Activated CD4-positive, alpha-beta T cell treated with anti-CD3 and anti-CD28 coated beads, Interleukin-2, amount 50 U/mL, for 48 hours (primary cell): ENCODE measurements at places on chromosomes 13 and 19.

GRCh38 chr13:70856711-70857110 lies 748.5 kb upstream of the KLHL1 start:
- DNase-seq = no peak

- peak; percentile 41 for DNase-seq
Observed at GRCh38 chr13:23159205-23159759, 21.5 kb upstream of the SGCG start.

- no peak for DNase-seq
Observed at GRCh38 chr13:29008296-29008695, 188.2 kb downstream of the MTUS2 start.

- no peak for DNase-seq
Observed at GRCh38 chr13:25046985-25047511, 48.9 kb upstream of the PABPC3 start.

DNA sequence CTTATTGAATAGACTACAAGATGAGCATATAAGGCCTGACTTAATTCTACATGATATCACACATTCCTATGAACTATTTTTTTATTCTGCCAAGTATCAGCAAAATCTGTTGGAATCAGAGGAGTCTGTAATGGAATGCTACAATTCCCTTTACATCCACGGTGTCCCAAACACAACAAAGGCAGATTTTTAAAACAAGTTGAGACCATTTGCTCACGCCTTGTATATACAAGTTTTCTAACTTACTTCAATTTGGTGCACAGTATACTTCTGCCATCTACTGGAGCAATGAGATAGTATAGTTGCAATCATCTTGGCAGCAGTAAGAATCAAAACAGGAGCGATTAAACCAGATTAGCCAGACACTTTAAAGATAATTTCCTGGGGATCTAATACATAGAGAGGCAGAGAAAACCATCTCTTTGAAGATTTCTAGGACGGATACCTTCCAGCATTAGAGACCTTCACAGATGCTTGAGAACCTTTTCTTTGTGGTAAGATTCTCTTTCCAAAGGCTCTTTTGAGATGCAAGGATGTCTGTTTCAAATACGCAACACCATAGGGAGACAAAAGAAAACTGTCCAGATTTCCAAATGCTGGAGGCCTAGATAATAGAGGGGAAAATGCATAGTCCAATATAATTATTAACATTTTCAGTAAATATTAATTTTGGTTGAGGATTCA lies 302.0 kb upstream of the MIR17HG start:
- DNase-seq = no peak

- no peak for DNase-seq
Observed at GRCh38 chr19:28185646-28186045, 1027.3 kb downstream of the UQCRFS1 start.

- DNase-seq = no peak
Observed at GRCh38 chr13:55566334-55566733, 1574.4 kb upstream of the PRR20A start.

DNA sequence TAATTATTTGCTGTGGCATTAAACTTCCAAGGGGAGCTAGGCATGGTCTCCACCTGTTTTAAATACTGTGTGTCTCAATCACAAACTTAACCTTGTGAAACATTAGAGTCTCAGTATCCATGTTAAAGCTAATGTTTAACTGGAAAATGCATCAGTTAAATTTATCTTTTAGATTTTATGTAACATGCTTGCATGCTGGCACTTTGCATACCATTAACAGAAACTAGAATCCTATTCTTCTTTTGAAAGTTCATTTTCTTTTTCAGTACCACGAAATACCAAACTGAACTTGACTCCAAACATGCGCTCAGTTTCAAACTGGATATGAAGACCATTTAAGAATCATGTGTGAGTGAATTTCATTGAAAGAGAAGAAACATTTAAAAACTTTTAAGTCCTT lies 328.9 kb upstream of the SLC10A2 start:
- no peak for DNase-seq

DNA sequence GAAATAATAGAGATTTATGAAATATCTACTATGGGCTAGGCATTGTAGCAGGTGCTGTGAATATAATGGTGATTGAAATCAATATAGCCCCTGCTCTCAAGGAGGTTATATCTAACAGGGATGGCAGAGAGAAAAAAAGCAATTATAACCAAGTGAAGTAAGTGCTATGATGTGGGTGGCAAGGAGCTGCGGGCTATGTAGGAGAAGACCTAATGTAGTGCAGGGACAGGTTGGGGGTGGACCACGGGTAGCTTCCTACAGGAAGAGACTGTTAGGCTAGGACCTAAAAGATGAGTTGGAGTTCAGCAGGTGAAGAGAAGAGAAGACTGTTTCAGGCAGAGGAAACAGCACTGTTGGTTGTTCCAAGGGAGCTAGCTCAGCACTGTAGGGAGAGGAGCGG lies 311.0 kb downstream of the KCNRG start:
- DNase-seq = no peak

GRCh38 chr13:23752111-23753001 lies 136.8 kb downstream of the MIPEP start:
- no peak for DNase-seq

- DNase-seq = no peak
Observed at GRCh38 chr13:75371203-75371602, 110.8 kb downstream of the TBC1D4 start.

DNA sequence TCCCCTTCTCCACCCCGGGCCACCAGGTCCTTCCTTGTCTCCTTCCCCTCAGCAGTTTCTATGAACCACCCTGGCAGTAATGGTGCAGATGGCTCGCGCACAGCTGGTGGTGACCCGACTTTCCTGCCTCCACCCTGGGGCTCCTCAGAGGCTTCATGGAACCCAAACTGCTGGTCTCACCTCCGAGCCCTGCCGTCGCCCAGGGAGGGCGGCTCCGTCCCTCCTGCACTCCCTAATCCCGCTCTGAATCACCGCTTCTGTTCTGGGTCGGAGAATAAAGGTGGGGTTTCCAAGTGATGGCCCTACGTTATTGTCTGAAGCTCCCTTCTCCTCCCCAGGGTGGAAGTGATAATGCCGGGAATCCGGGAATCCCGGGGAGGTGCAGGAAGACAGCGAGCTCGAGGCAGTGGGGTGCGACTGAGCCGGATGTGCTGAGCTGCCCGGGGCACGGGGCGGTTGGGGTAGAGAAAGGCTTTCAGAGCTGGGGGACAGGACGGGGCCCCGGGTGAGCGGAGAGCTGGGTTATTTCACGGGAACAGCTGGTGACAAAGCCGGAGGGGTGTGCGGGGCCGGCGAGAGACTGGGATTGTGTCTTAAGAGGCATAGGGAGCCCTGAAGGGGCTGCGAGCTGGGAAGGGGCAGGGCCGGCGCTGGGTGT lies 711 bp downstream of the FUT2 start:
- DNase-seq = no peak

- no peak for DNase-seq
Observed at GRCh38 chr19:5935473-5936291, 21.6 kb downstream of the CAPS start.

- peak; percentile 23 for DNase-seq
Observed at GRCh38 chr13:48066310-48066989, 28.5 kb downstream of the MED4 start.

- no peak for DNase-seq
Observed at GRCh38 chr19:40599331-40599901, 1.8 kb upstream of the LTBP4 start.

GRCh38 chr13:35810321-35810720 lies 320.9 kb downstream of the DCLK1 start:
- no peak for DNase-seq

DNA sequence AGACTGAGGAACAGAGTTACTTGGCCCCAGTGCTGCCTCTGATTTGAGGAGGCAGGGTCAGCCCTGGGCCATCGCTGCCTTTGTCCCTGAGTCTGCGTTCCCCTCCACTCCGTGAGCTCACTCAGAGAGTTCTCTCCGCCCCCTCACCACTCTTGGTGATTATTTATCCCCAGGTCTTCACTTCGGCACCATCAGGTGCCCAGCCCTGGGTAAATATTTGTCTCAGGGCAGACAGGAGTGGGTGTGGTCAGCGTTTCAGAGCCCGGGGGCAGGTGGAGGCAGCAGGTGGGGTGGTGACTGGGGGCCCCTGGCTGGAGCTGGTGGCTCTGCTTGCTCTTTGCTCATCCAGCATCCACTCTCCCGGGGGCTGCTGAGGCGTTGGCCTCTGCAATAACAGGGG lies 20.6 kb downstream of the PPP1R37 start:
- DNase-seq = no peak

GRCh38 chr13:96020155-96020575 lies 33.0 kb downstream of the UGGT2 start:
- no peak for DNase-seq

GRCh38 chr19:12833738-12834565 lies 427 bp downstream of the RTBDN start:
- peak; percentile 49 for DNase-seq

GRCh38 chr13:35947315-35947714 lies 183.9 kb downstream of the DCLK1 start:
- no peak for DNase-seq

GRCh38 chr13:77730572-77730971 lies 33.1 kb downstream of the SLAIN1 start:
- DNase-seq = no peak

- no peak for DNase-seq
Observed at GRCh38 chr19:35049456-35049855, 7.9 kb downstream of the HPN start.

DNA sequence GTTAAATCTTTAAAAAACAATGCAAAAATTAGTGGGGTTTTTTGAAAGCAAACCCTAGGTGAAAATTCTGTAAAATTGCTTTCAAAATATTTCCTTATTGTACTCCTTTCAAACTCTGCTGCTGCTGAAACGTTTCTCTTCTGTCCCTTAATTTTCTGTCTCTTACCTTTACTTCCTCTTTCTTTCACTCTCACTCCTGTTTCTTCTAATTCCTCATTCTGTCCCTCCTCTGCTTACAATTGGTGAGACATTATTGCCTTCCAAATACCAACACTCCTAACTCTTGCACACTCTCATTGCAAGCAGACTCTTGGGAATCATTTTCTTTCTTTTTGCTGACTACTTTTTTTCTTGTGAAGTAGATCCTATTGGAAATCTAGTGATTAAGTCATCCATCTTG lies 685.6 kb upstream of the SLITRK1 start:
- no peak for DNase-seq

GRCh38 chr13:68784275-68784674 lies 1323.4 kb upstream of the ATXN8OS start:
- no peak for DNase-seq

DNA sequence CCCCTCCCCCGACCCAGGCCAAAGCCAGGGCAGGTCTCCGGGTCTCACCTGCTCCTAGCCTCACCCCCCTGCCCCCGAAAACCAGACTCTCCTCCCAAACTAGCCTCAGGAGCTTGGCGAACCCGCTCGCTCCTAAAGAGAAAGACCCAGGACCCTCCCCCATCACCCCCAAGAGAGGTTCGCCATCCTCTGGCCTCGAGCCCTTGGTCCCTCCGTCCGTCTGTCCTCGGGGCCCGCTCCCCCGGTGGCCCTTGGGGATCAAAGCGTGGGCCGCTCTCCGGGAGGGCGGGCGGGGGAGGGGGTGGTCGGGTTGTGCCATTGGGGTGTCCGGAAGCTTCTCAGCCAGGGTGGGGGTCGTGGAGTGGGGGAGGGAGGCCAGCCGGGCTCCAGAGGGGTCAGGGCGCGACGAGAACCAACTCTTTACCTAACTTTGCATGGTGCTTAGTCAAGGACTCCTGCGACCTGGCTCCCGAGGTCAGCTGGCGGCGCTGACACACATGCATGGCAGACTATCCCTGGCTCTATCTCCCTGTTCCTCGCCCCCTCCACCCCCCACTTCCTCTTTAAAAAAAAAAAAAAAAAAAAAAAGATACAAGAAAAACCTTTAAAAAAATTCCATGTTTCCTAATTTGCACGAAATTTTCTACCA lies 15.6 kb downstream of the SMIM24 start:
- DNase-seq = no peak

DNA sequence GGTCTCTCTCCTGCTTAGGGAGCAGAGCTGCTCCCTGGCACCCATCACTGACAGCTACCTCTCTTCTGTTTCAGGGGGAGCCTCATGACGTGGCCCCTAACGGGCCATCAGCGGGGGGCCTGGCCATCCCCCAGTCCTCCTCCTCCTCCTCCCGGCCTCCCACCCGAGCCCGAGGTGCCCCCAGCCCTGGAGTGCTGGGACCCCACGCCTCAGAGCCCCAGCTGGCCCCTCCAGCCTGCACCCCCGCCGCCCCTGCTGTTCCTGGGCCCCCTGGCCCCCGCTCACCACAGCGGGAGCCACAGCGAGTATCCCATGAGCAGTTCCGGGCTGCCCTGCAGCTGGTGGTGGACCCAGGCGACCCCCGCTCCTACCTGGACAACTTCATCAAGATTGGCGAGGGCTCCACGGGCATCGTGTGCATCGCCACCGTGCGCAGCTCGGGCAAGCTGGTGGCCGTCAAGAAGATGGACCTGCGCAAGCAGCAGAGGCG lies 23.2 kb upstream of the NCCRP1 start:
- DNase-seq = no peak

- DNase-seq = no peak
Observed at GRCh38 chr19:47375694-47376588, 26.8 kb downstream of the DHX34 start.

DNA sequence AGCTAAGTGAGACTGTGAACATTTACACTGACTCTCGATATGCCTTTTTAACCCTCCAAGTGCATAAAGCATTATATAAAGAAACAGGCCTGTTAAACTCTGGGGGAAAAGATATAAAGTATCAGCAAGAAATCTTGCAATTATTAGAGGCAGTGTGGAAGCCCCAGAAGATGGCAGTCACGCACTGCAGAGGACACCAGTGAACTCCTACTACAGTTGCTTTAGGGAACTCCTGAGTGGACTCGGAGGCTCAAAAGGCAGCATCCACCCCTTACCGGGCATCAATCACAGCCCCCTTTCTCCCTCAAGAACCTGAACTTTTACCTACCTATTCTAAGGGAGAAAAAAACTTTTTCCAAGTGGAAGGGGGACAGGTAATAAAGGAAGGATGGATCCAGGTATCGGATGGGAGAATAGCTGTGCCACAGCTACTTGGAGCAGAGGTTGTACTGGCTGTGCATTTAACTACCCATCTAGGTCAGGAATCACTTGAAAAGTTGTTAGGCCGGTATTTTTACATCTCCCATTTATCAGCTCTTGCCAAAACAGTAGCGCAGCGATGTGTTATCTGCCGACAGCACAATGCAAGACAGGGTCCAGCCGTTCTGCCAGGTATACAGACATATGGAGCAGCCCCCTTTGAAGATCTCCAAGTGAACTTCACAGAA lies 80.1 kb downstream of the ZNF486 start:
- peak; percentile 41 for DNase-seq

- DNase-seq = no peak
Observed at GRCh38 chr19:8577741-8578140, 499 bp upstream of the MYO1F start.

DNA sequence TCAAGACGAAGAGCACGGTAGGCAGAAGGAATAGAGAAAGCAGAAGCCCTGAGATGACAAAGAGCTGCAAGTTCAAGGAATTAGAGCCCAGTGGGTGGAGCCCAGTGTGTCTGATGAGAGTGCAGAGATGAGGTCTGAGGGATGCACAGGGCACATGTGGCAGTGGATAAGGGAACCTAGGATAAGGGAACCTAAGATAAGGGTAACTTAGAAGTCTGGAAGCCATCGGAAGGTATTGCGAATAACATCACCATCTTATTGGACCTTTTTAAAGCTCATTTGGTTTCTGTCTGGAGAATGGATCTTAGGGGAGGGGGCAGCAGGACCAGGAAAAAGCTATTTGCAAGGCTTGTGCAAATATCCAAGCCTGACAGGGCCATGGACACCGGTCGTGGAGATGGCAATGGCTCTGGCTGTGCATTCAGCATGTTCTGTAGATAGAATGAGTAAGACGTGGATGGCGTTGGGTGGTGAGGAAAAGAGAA lies 1.3 kb downstream of the FPR3 start:
- no peak for DNase-seq
